ENCODE measurements at places on chromosomes 6 and 20.

DNA sequence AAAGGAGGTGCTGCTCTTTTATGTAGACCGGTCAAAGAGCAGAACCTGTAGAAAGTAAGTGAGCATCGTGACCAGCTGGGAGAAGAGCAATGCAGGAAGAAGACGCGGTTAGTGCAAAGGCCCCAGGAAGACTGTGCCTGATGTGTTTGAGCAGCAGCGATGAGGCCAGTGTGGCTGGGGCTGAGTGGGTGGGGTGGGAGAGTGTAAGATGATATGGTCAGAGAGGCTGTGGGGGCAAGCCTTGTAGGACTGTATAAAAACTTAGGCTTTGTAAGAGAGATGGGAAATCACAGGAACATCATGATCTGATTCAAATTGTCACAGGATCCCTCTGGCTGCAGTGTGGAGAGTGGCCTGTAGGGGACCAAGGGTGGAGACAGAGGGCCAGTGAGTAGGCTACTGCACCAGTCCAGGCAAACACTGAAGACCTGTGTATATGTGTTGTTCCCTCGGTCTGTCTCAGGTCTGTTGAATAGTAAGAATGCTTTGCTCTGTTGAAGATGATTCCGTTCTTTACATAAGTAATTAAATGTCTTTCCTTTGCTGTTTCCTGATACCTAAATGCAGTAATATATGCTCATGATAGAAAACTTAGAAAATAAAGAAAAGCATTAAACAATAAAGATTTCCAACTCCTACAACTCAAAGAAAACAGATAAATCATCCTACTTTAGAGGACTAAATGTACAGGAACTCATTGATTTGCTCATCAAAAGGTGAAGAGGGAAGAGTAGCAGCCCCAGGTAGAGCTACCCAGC is 23.6 kb upstream of the WFDC2 start:
- DNase-seq: peak; percentile 20

- no peak for DNase-seq
Measured at GRCh38 chr6:122122202-122122601, 277.2 kb upstream of the HSF2 start.

DNA sequence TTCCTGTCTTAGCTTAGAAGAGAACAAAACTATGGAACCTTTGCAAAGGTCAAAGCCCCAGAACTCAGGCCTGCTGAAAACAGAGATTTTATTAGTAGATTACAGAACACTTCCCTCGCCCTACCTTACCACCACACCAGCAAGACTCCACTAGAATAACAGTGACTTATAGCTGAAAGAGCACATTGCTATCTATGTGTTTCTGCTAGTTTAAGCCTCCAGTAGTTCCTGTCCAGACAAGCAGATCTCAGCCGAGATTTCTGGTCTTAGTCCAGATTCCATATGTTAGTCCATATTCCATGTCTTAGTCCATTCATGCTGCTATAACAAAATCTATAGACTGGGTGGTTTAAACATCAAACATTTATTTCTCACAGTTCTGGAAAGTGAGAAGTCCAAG is 412.3 kb upstream of the ID4 start:
- no peak for DNase-seq

DNA sequence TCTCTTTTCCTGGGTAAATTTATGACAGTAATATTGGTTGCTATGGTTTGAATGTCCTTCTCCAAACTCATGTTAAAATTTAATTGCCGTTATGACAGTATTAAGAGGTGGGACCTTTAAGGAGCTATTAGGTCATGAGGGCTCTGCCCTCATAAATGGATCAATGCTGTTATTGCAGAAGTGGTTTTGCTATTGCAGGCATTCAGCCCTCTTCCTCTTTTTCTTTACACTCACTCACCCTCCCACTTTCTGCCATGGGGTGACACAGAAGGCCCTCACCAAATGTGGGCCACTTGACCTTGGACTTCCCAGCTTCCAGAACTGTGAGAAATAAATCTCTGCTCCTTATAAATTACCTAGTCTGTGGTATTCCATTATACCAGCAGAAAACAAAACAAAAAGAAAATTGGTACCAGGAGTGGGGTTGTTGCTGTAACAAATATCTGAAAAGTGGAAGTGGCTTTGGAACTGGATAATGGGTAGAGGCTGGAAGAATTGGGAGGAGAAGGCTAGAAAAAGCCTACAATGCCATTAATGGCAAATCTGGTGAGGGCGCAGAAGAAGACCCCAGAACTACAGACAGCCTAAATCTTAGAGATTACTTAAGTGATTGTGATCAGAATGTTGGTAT is 24.8 kb upstream of the IGF2R start:
- DNase-seq: no peak

- DNase-seq: peak; percentile 70
Measured at GRCh38 chr20:33433465-33434234, 9.9 kb downstream of the SNTA1 start.
